T-helper 2 cell (primary cell): ENCODE measurements at places on chromosomes 7 and 10.

DNA sequence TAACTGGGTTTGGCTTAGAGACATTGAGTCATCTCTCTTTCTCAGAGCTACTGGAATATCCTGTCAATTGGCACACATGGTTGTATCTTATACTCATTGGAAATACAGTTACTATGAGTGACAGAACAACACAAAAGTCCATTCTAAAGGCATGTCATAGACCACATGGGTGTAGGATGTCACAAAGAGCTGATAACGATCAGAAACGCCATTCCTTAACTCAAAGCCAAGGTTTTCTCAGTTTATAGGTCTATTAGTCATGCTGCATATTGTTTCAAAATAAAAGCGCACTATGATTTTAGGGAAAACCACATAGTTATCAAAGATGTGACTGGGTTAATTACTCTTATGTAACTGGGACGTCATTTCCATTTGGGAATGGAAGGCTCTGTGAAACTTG lies 147.2 kb upstream of the FAM171A1 start:
- DNase-seq, result no peak

- DNase-seq, result no peak
These were observed 122.5 kb downstream of the SEC23IP start for GRCh38 chr10:120015064-120015463.

- DNase-seq, result peak; percentile 100
These were observed 23.6 kb downstream of the DDIT4 start for GRCh38 chr10:72297281-72297804.

GRCh38 chr7:46396481-46396880 lies 475.4 kb upstream of the IGFBP3 start:
- no peak for DNase-seq

- DNase-seq, result no peak
These were observed 34.5 kb downstream of the ASB13 start for GRCh38 chr10:5631936-5632335.

GRCh38 chr7:117200786-117201458 lies 121.9 kb downstream of the WNT2 start:
- no peak for DNase-seq

- DNase-seq, result no peak
These were observed 315.3 kb downstream of the PTEN start for GRCh38 chr10:88178758-88179157.

GRCh38 chr7:138746073-138746472 lies 44.9 kb upstream of the SVOPL start:
- DNase-seq, result no peak

DNA sequence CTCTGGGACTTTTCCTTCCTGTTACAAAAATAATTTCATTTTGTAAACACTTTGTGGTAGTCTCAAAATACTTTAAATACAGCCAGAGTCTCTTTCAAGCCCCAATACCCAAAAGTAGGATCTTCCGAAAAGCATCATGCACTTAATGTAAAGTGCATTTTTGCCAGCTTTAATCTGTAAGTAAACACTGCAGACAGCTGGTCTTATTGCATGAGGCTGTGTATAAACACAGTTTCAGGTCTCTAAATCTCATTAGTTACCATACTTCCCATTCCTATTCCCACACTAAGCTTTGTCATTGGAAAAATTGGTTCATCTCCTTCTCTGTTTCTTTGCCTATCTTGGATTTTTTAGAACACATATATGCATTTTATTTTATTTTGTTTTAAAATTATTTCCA lies 87.6 kb upstream of the GNAI1 start:
- no peak for DNase-seq

DNA sequence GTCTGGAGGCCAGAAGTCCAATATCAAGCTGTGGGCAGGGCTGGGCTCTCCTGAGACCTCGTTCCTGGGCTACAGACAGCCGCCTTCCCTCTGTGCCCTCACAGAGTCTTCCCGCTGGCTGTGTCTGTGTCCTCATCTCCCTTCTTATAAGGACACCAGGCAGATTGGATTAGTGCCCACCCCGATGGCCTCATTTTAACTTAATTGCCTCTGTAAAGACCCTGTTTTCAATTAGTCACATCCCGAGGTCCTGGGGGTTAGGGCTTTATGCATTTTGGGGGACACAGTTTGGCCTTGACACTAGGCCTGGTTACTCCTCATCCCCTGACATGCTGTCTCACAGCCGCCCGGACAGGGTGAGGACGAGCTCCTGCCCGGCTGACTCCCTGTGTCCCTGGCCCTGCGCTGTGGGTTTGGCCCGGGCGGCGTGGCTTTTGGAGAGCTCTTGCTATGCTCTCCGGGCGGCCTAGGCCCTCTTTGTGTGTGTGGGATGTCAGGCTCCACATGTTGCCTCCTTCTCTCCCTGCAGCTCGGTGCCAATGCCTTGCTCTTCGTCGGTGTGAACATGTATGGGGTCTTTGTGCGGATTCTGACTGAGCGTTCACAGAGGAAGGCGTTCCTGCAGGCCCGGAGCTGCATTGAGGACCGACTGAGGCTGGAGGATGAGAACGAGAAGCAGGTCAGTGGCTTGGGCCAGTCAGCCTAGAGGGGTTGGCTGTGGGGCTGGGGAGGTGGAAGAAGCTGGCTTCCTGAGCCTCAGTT lies 18.2 kb downstream of the ADCY1 start:
- DNase-seq, result no peak

GRCh38 chr7:3738964-3739363 lies 437.9 kb downstream of the SDK1 start:
- DNase-seq, result no peak

DNA sequence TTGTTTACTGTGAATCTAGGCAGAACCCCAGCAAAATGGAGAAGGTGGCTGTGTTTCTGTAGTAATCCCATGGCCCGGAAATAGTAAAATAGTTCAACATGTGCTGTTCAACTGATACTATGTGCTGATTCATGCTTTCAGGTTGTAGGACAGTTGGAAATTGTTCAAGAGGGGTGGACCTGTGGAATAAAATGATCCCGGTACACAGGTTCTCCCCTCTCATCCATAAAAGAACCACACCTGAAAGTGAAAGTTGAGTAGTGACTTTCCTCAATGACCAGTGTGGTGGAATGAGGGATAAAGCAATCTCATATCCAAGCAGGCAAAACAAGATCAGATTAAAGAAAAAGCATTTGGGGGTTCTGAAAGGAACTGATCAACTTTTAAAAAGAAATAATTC lies 177.1 kb downstream of the POU6F2 start:
- no peak for DNase-seq

DNA sequence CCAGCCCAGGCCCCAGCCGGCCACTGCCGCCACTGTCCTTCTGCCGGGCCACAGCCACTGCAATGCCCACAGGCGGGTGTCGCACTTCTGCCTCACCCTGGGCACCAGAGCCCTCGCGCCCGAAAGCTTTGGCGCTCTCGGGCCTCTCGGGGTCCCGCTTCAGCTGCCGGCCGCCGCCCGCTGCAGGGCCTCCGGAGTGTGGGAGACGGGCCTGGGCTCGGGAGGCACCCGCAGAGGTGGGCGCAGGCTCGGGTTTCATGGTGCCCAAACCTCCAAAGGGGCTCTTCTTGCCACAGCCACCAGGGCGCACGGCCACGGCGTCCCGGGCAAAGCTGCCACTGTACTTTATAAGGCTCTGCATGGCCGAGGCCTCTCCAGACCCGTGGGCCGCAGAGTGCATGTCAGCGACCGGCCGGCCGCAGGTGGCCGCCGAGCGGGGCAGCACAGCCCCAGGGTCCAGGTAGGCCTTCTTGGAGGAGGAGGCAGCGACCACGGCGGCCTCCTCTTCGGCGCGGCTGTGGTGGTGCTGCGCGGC lies 35.9 kb downstream of the TNRC18 start:
- DNase-seq, result no peak

DNA sequence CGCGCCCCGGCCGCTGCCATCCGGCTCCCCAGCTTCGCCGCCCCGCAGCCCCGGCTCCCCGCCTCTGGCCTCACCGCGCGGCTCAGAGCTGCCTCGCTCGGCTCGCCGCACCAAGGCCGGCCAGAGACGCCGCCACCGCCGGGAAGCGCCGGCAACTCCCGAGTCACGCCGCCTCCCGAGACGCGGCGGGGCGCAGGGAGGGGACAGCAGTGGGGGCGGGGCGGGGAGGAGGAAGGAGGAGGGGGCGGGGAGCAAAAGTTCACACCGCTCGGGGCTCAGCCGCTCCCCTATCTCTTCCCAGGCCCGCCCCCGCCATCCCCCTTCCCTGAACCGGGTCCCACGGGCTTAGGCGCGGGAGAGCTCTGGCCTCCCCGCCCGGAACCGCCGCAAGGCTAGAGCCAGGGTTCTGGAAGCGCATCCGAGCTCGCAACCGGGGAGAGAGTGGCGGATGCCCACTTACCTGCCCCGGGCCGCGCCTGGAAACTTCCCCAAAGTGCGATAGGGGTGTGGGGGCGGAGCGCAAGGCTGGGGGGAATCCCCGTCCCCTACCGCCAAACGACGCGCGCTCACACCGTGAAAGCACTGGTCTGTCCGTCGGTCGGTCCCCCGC lies 1.0 kb downstream of the CHST15 start:
- no peak for DNase-seq

DNA sequence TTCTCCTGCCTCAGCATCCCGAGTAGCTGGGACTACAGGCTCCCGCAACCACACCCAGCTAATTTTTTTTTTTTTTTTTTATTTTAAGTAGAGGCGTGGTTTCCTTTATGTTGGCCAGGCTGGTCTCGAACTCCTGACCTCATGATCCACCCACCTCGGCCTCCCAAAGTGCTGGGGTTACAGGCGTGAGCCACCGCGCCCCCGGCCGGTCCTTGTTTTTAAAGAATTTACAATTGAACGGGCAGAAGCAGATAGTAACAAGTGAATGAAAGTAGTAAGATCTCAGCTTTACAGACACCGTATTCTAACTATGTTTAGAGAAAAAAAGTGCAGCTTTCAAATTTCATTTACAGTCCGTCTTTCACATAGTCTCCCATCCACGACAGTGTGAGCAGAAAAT lies 112.5 kb upstream of the VWC2 start:
- DNase-seq, result no peak

GRCh38 chr10:112213836-112214235 lies 30.3 kb upstream of the GPAM start:
- DNase-seq, result no peak

DNA sequence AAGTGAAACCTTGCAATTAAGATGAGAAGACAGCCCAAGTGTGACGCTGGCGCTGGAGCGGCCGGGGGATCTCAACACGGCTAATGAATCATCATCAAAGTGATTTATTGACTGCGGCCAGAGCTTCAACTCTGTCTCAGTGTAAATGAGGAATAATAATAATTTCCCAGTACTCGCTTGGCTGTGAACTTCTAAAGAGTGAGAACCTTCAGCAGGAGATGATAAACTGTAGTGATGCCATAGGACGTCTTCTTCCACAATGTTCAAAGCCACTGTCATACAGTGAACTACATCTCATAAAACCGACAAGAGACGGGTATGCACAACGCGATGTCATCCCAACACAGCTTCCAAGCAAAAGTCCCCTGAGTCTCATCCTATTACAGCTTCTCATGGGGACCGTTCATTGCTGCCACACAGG lies 123.6 kb upstream of the NOBOX start:
- DNase-seq, result no peak

DNA sequence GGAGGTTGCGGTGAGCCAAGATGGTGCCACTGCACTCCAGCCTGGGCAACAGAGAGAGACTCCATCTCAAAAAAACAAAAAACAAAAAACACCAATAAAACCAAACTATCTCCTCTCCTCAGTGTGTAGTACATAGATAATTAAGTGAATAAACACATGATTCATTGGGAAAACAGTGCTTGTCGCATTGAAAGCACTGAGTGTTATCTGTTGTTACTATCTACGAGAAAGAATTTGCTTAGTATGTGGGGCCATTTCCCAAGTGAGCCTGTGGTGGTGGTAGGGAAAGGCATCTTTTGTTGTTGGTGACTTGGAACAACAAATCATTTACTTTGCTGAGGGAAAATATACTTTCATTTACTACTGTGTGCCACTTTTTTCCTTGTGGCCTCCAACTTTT lies 42.6 kb downstream of the RSBN1L start:
- DNase-seq, result no peak

GRCh38 chr10:75335983-75336382 lies 65.6 kb downstream of the ZNF503 start:
- DNase-seq, result no peak

DNA sequence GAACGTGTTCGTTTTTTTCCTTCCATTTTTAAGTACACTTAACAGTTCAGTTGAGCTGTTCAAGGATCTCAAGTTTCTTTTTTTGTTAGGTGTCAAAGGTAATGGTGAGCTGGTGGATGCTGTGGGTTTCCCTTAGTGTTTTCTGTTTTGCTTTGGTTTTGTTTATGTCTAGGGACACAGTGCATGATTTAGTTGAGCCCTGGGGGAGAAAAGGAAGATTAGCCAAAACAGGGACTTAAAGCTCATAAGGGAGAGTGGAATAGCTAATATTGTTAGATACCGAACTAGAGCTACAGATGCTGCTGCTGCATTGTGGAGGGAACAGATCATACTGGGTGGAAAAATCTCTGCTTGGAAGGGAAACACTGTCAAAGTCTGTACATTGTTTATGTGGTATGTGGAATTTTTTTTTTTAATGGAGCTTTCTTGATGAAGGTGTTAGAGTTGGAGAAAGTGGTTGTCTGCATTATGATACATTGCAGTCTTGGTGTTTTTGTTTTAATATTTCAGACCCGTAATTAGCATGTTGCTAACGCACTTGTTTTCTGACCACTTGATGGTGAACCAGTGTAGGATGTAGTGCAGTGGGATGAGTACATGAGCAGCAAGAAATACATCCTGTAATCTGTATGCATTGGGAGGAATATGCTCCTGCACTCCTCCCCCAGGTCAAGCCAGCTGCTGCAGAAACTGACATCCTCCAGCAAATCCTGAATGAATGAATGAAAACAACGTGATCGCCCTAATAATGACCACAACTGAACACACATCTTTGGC lies 2.1 kb downstream of the GLCCI1 start:
- peak; percentile 46 for DNase-seq

- no peak for DNase-seq
These were observed 16.1 kb downstream of the USP6NL start for GRCh38 chr10:11595395-11595692.

DNA sequence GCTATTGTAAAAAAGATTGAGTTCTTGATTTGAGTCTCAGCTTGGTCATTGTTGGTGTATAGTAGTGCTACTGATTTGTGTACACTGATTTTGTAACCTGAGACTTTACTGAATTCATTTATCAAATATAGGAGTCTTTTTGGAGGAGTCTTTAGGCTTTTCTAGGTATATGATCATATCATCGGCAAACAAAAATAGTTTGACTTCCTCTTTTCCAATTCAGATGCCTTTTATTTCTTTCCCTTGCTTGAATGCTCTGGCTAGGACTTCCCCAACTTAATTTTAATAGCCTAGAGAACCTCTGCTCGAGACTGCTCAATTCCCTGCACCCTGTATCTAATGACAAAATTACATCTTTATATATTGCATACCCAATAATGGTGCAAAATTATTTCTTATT lies 154.4 kb downstream of the CCDC7 start:
- DNase-seq, result no peak

GRCh38 chr7:102258073-102258748 lies 28.5 kb upstream of the SH2B2 start:
- no peak for DNase-seq

GRCh38 chr7:107951172-107951787 lies 51.7 kb downstream of the LAMB1 start:
- DNase-seq, result no peak

DNA sequence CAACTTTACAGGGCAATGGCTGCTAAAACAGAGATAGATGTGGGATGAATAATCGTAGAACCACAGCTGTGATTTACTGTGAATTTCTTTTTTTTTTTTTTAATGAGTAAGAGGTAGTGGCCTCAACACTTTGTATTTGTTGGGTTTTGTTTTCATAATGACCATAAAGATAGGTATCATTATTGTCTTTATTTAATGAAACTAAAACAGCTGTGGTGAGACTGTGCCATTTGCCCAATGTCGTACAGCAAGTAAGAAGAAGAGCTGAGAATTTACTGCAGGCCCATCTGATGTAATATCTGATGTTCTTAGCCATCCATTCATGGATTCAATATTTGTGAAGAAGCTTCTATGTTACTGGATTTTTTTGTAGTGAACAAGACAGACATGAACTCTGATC lies 271.2 kb downstream of the IPMK start:
- DNase-seq, result no peak
